Activated CD4-positive, alpha-beta T cell treated with anti-CD3 and anti-CD28 coated beads, Interleukin-2, Interleukin-6, amounts not matched to agents 100 ng/mL and 50 ng/mL, durations not matched to agents 16 hours and 8 hours (primary cell): ENCODE measurements at places on chromosomes 4 and X.
A peak's percentile ranks its signal among the peaks of the same experiment; 100 is the strongest.

GRCh38 chrX:87391742-87392141 lies 125.9 kb upstream of the KLHL4 start:
- DNase-seq = no peak

DNA sequence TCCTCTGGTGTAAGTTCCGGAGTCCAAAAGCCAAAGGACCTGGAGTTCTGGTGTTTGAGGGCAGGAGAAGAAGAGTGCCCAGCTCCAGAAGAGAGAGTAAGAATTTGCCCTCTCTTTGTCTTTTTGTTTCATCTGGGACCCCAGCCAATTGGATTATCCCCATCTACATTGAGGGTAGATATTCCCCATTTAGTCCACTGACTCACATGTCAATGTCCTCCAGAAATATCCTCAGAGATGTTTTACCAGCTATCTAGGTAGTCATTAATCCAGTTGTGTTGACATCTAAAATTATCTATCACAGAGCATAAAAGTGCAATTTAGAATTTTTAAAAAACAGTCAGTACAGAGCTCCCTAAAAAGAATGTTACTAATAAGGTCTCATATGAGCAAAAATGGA lies 132.9 kb upstream of the TMEM47 start:
- DNase-seq = no peak

- DNase-seq = peak; percentile 11
Observed at GRCh38 chr4:74038425-74039314, at the start of gene CXCL3. Gene CXCL3 (minus strand): TSS chr4:74038689. CDS start chr4:74038611, 78 bp downstream.

GRCh38 chr4:96775501-96775900 lies 935.6 kb downstream of the PDHA2 start:
- no peak for DNase-seq

DNA sequence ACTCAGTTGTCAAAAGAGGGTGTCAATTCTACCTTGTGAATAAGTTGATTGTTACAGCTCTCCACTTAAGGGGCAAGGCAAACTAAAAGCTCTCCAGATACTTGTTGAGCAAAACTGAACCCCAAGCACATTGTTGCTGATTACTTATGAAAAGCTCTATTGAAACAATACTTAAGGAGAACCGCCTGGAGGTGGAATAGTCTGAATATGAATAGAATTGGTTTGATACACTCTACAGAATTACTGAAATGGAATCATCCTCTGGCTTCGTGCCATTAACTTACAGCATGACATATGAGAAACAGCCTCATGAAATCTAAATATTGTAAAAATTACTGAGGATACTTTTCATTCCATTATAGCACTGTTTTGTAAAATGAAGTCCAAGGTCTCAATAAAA lies 127.0 kb upstream of the SH3RF1 start:
- DNase-seq = no peak

DNA sequence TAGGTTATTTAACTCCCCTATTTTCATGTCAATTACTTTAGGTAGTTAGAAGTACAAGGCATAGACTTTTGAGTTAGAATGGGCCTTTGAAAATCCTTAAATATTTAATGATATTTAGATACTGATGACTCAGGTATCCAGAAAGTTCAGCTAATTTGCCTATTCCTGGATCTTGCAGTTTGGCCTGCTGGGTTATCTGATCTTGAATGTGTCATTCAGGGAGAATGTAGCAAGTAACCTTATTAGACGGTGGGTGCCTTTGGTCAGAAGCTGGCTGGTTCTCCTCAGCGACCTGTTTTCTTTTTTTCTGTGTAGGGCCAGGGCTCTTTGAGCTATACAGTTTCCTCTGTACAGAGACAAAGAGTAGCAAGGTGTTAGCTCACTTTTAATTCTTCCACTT lies 42.0 kb downstream of the MTM1 start:
- DNase-seq = no peak

DNA sequence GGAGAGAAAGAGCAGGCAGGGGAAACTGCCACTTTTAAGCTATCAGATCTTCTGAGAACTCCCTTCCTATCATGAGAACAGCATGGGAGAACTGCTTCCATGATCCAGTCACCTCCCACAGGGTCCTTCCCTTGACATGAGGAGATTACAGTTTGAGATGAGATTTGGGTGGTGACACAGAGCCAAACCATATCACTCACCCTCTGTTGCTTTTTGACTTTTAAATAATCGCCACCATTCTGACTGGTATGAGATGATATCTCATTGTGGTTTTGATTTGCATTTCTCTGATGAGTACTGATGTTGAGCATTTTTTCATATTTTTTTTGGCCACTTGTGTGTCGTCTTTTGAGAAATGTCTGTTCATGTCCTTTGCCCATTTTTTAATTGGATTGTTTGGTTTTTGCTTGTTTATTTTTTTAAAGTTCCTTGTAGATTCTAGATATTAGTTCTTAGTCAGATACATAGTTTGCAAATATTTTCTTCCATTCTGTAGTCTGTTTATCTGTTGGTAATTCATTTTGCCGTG lies 6.5 kb upstream of the PAQR3 start:
- peak; percentile 16 for DNase-seq

DNA sequence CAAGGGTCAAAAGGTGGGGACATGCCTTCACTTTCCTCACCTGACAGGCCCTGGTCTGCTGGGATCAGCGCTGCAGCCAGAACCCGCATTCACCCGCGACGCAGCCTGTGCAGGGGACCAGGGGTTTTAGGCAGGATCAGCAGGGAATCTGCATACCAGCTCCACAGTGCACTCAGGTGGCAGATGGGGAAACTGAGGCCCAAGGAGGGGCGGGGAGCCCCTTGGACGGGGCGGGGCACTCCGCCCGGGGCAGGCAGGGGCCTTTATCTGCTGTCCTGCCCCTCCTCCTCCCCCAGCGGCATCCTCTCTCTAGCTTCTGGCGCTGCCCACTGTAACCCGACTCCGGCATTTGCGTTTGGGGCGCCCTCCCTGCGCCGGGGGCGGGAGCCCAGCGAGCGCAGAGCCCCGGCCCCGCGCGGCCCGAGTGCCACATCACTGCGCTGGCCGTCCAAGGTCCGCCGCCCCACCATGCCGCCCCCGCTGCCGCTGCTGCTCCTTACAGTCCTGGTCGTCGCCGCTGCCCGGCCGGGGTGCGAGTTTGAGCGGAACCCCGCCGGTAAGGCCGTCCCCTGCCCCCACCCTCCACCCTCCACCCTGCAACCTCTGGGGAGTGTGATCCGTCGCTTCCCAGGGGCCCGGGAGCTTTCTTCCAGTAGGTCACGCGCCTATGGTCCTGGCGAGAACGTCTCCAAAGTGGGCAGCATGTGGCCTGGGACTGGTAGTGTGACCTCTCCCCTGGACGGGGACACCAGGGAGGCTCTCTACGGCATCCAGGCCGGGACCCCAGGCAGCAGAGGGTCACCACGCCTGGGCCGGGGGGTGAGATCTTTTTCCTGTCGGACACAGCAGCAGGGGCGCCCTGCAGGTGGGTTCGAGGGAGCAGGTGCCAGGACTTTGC lies at the start of gene CPZ:
Gene CPZ (plus strand): TSS at position 400 of the 898 bp plus-strand sequence. CDS start 69 bp downstream, at position 469.
- DNase-seq = no peak

- no peak for DNase-seq
Observed at GRCh38 chr4:2259541-2260343, 2.2 kb downstream of the MXD4 start.

- DNase-seq = no peak
Observed at GRCh38 chrX:36160081-36160480, 240.5 kb downstream of the CFAP47 start.

DNA sequence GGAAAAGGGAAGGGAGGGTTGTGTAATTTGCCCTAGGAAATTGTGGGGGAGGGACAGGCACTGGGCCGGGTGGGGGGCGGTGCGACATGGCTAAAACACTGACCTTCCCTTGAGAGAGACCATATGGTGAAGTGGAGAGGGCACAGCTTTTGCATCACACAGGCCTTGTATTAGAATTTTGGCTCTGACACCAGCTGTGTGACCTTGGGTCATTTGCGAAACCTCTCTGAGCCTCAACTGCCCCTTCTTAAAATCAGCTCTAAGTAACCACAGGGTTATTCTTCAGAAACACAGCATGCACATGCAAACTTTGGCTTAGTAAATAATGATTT lies 25.8 kb downstream of the PDGFRA start:
- no peak for DNase-seq

- DNase-seq = no peak
Observed at GRCh38 chr4:23922541-23923111, 32.8 kb upstream of the PPARGC1A start.

- no peak for DNase-seq
Observed at GRCh38 chr4:36386691-36387090, 105.3 kb downstream of the DTHD1 start.

GRCh38 chr4:158682066-158682465 lies 10.0 kb downstream of the ETFDH start:
- no peak for DNase-seq
